ENCODE measurements at places on chromosomes 3 and 15.

- no peak for DNase-seq
Observed at GRCh38 chr3:39748002-39748401, 61.4 kb upstream of the MYRIP start.

DNA sequence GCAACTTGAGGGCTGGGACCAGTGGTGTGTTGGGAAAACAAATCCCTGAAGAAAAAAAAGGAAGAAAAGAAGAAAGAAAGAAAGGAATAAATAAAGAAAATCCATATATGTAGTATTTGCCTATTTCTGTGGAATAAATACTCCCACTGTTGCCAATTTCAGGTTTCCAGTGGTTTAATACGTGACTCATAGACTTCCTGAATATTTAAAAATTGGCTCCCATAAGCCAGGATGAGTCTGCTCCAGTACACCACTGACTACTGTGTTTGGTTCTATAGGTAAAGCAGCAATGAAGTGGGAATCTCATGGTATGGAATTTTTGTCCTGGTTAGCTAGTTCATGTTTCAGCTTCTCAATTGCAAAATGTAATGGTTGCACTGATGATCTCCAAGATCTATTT is 31.6 kb downstream of the PYDC2 start:
- DNase-seq, result no peak

- DNase-seq, result no peak
Observed at GRCh38 chr3:74626011-74626410, 11.6 kb upstream of the CNTN3 start.

DNA sequence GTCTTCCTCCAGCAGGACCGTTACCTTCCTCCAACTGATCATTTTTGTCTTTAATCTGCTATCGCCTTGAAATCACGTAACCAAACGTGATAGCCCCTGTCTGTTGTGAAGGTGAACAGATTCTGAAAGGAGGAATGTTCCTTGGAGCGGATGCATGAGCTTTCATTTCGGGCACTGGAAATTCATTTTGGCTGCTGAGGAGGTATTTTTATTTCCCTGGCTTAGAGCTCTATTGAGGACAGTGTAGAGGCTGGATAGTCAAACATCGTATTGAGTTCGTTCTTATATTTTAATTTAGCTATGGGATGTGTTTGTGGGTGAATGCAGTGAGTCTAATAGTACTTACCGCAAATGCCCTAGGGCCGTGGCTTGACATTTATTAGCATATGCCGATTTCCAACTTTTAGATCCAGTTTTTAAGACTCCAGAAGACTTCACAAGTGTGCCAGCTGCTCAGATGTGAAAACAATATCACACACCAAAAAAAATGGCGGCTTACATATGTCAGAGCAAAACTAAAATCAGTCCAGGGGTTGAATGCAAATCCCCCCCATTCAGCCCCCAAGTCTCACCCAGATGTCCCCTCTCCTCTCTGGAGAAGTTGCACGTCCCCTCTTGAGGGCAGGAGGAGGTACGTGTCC is 22.1 kb downstream of the CPN2 start:
- DNase-seq, result no peak

DNA sequence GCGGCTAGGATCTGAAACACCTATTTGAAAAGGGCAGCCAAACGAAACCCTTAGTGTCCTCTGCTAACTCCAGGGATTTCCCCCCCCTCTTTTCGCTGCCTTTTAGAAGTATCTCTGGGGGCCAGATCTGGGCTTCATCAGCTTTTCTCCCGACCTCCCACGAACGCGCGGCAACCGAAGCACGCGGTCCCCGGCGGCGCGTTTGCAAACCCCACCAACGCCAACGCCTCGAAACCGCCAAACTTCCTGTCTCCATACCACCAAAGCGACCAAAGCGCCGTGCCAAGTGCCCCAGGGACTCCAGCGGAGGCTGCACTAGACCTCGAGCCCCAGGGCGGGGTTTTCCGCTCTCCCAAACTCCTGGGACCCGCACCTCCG is 155.8 kb upstream of the FRMD4B start:
- peak; percentile 78 for DNase-seq

GRCh38 chr3:5690904-5691532 is 503.5 kb downstream of the EDEM1 start:
- DNase-seq, result no peak

GRCh38 chr3:16448639-16449070 is 64.8 kb downstream of the RFTN1 start:
- peak; percentile 42 for DNase-seq

DNA sequence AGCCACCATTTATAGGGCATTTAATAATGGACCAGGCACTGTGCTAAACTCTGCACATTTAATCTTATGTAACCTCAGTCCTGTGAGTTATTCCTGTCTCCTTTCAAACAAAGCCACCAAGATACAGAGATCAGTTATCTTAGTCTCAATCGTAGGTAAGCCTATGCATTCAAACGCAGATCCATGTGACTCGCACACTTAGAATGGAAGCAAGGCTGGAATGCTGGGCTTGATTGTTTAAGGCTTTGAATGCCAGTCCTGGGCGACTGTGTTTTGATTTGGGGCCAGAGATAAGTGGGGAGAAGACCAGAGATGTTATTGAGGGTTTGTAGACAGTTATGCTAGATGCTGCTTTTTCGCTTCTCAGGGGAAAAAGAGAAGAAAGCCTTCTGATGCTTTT is 22.2 kb downstream of the MED12L start:
- DNase-seq, result no peak

DNA sequence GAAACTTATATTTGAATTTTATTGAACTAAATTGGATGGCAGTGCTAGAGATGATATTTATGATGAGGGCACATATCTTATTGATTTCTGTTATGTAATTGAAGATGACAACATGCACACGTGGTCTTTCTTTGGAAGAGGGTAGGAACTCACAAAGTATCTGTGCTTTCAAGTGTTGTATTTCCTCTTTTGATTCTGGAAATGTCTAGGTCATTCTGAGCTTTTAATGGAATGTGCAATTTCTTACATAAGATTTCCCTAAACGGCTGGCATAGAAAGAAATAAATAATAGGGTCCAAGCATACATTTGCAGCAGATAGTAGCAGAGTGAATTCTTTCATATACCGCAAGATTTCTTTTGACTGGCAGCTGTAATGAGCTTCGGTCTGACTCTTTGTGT is 10.1 kb upstream of the GPR171 start:
- DNase-seq, result no peak

GRCh38 chr3:14121859-14122258 is 2.8 kb downstream of the CHCHD4 start:
- no peak for DNase-seq

DNA sequence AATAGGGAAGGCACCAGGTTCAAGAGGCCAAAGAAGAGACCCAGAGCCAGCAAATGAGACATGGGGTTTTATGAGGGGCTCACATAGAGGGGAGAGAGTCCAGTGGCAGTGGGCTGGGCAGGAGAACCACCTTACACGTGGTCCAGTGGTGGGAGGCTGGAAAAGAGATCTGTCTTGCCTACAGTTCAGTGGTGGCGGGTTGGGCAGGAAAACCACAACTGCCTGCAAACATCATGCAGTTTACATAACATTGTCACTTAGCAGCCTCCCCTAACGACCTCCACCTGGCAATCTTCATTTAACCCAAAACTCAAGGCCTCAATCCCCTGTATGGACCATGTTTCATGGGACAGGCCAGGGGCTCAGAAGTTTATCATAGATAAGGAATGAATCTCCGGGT is 29.1 kb downstream of the CRYGS start:
- no peak for DNase-seq

DNA sequence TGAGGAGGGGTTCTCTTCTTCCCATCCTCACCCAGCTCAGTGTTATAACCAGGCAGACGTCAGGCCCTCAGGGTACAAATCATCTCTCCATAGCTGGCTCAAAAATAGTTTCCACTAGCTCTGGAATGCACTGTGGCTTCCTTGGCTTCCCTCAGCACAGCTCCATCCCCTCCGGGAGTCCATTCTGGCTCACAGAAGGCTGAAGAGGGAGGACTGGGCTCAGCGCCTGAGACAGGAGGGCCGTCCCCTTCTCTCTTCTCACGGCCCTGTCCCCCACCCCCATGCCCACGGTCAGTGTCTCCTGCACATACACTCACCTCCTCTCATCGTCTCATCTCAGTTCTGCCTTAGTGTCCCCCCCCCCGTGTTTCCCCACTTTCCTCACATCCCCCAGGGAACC is 50.1 kb downstream of the UMPS start:
- DNase-seq, result no peak

DNA sequence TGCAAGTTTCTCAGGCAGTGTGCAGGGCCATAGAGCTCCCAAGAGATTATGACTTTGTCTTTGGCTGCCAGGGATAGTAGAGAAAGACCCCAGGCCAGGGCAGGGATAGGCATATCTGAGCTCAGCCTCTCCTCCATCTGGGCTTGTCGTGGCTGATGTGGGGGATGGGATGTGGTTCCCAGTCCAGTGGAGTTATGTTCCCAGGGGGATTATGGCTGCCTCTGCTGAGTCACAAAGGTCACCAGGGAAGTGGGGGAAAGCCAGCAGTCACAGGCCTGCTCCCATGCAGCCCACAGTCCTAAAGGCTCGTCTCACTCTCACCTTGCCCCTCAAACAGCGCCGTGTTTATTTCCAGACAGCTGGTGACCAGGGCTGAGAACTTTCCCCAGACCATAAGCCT is 354.9 kb downstream of the SI start:
- DNase-seq, result no peak

- DNase-seq, result no peak
Observed at GRCh38 chr3:18680758-18681157, 255.6 kb upstream of the SATB1 start.

DNA sequence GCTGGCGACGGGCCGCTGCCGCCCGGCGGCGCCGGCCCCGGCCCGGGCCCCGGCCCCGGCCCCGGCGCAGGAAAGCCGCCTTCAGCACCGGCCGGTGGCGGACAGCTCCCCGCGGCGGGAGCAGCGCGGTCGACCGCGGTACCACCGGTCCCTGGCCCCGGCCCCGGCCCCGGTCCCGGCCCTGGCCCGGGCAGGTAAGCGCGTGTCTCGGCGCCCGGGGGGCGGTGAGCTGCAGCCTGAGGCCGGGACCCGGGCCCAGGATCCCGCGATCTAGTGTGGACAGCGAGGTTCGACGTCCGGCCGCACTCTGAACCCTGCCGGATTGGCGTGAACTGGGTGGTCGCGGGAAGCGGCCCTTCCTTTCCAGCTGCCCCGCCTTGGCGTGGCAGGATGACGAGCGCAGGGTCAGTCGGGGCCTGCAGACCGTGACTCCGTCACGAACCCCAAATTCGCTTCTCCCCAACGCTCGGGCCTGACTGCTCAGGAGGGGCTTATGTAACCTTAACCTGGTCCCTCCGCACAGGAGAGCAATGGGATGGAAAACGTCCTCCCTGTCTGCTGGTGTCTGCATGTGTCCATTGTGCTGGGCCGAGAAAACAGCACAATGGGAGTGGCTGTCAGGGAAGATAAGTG is 472 bp downstream of the BSN start:
- peak; percentile 49 for DNase-seq

- no peak for DNase-seq
Observed at GRCh38 chr3:128316481-128316891, 150.2 kb downstream of the DNAJB8 start.

GRCh38 chr3:159593927-159594605 is 394.6 kb upstream of the IL12A start:
- no peak for DNase-seq

DNA sequence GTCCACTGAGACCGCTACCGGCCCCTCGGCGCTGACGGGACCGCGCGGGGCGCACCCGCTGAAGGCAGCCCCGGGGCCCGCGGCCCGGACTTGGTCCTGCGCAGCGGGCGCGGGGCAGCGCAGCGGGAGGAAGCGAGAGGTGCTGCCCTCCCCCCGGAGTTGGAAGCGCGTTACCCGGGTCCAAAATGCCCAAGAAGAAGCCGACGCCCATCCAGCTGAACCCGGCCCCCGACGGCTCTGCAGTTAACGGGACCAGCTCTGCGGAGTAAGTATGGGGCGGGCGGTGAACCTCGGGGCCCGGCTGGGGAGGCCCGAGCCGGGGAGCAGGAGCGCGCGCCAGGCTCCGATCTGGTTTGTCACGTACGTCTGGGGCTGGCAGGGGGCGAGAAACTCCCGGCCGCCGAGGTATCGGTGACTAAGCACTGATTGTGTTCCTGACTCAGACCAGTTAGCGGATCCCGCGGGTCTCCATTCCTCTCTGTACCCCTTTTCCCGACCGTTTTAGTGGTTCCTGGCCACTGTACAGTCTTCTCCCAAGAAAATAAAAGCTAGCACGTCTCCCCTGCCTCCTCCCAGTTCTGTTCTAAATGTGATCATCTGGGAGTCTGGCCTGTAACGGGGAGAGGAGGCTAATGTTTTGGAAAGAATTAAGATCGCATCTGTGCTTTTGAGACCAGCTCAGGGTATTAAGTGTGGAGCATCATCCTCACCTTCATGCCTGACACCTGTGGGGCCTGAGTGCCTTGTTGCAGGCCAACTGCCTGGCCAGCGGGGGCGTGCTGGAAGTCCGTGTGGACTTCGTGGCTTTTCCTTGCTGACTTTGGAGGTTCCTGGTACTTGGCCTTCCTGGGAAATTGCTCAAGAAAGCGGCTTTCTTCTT is 691 bp downstream of the MAP2K1 start:
- DNase-seq, result no peak

GRCh38 chr3:71703797-71704196 is 21.4 kb downstream of the EIF4E3 start:
- no peak for DNase-seq

DNA sequence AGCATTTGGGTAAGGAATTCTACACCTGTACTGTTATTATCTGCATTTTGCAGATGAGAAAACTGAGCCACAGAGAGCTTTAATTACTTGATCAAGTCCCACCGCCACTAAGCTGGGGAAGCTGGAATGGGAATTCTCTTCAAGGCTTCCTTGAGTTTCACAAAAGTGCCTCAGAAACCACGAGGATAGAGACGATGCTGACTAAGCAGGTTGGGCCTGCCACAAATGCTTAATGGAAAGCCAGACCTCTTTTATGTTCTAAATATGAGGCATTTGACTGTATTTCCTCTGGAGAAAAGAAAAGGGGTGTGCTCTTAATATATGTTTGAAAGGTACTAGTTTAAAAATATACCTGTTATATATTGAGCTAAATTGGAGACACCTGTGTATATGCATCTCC is 34.7 kb downstream of the ADAMTS9 start:
- DNase-seq, result no peak

DNA sequence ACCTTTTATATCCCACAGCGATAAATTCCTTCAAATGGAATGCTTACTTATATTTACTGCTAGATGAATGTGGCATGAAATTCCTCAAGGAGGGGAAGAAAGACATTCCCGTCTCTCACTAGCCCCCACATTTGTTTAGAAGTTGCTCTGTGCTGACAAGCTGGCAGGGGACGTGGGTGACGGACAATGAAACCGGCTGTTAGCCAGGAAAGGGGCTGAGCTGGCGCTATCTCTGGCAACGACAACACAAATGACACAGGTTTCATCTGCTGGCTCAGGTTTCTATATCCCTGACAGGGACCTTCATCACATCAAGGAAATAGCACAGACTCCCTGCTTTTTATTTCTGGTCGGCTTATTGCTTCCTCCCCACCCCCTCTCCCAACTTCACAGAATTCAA is 15.8 kb downstream of the RUVBL1 start:
- DNase-seq, result no peak

DNA sequence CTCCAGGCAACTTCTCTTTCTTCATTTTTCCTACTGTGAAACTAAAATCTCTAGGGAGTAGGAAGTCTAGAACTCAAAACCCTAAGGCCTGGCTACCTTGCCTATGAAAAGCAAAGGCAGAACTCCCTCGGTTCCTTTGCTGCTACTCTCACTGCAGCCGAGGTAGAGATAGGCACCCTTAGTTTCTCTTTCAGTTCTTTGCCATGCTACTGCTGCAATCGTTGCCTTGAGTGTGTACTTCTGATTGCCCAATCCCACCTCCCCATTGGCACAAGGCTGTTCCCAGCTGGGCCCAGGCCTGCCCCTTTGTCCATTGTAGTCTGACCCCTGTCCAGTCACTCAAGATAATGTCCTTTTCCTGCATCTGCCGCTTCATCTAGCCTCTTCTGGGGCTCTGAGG is 92.3 kb upstream of the MRPS22 start:
- peak; percentile 11 for DNase-seq

GRCh38 chr15:77276943-77277342 is 143.0 kb downstream of the PEAK1 start:
- no peak for DNase-seq
